ENCODE measurements at places on chromosomes 2 and 18.

- no peak for DNase-seq
Observed at GRCh38 chr2:11396021-11396420, 51.6 kb upstream of the ROCK2 start.

DNA sequence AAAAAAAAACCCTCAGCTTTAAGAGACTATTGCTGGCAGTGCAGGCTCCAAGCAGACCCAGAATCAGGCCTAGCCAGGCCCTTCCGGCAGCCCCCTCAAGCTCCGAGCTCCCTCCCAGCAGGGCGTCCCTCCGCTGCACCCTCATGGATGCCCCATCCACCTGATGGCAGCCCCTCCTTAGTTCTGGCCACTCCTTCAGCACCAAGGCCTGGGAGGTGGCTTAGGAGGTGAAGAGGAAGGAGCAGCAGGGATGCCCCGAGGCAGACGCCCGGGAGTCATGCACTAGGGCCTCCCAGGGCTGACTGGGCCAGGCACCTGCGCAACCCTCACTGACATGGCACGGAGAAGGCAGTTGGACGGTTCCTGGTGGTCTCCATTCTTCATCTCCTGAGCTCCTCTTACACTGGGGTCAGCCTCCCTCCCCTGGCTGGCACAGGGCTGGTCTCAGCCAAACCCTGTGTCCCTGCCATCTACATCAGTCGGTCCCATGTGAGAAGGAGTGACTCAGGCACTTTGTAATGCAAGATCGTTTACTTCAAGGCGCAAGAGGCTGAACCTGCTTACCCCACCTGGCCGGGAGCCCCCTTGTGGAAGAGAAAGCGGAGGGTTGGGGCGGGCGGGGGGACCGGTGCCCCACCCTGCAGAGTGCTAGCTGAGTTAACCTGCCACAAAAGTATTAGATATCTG is 53.5 kb upstream of the ID2 start:
- peak; percentile 29 for DNase-seq

GRCh38 chr2:74008761-74009395 is 24.2 kb downstream of the TET3 start:
- no peak for DNase-seq

DNA sequence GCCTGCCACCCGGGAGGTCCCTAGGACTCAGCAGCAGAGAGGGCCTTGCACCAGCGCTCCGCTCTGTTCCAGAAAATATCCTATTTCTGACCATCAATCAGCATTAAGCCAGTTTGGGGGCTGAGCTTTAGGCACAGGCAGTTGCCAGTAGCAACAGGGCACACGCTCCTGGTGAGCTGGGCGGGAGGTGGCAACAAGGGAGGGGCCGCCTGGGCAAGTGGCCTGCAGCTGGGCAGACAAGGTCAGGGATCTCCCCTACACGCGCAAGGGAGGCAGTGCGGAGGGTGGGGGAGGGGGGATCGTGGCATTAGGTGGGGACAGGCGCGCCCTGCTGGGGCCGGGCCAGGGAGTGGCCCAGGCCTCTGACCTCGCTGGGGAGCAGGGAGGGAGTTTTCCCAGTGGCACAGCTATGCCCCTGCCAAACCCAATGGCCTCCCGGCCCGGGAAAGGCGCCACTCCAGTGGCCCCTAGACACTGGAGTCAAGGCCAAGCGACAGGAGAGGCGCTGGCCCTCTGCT is 302.8 kb downstream of the NCKAP5 start:
- DNase-seq, result peak; percentile 71

- no peak for DNase-seq
Observed at GRCh38 chr2:52144590-52144989, 1112.7 kb upstream of the NRXN1 start.

DNA sequence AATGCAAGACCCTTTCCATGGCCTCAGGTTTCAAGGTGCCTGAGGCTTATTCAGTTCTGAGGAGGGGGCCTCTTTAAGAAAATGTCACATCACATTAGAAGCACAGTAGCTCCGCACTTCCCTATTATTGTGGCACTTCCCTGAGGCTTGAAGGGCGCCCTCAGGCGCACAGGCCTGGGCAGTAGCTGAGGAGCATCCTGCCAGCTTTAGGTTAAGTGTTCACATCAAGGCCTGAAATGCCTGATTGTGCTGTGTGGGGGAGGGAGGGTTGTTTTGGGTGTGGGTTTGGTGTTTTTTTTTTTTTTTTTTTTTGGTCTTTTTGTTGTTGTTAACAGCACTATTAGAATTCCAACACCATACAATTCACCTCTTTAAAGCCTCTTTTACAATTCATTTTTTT is 107.9 kb downstream of the CABLES1 start:
- no peak for DNase-seq

DNA sequence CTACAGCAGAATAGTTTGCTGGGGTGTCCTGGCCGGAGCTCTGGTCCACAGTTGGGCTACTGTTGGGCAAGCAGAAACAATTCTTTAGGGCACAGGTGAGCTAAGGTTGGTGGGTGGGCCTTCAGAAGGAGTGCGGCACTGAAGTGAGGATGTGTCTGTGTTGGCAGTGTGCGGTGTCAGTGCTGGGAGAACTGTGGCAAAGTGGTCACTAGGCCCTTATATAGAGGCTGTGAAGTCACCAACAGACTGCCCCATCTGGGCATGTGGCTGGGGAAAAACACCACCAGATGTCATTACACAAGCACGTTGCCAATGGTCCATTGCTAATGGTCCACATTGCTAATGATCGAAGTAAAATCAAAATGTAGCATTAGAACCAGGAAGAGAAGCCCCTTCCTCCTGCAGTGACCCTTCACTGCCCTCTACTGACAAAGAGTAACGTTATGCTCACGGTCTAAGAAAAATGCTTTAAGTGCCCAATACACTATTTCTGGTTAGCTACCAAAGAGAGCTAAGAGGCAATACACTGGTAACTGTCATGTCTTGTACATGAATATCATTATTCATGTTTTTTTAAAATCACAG is 21.3 kb downstream of the SCN1A start:
- DNase-seq, result peak; percentile 25

- DNase-seq, result no peak
Observed at GRCh38 chr2:239818086-239818485, 207.1 kb downstream of the NDUFA10 start.

DNA sequence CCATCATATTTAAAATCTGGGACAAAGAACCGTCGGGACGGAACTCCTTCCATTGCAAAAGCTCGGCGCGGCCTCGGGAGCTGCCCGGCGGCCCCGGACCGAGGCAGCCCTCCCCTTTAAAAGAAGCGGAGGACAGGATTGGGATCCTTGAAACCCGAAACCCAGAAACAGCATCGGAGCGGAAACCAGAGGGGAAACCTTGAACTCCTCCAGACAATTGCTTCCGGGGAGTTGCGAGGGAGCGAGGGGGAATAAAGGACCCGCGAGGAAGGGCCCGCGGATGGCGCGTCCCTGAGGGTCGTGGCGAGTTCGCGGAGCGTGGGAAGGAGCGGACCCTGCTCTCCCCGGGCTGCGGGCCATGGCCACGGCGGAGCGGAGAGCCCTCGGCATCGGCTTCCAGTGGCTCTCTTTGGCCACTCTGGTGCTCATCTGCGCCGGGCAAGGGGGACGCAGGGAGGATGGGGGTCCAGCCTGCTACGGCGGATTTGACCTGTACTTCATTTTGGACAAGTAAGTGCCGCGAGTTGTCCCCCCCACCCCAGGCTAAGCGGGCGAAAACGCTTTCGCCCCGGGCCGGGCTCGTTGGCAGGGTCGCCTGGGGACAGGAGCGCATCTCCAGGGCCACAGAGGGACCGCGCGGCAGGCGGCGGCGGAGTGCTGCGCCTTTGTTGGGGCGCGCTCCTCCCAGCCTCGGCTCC is at the start of gene ANTXR1:
Gene ANTXR1 (plus strand): TSS at position 38 of the 698 bp plus-strand sequence. CDS start 321 bp downstream, at position 359.
- DNase-seq, result peak; percentile 77

GRCh38 chr2:66433945-66434678 is 813 bp upstream of the MEIS1 start:
- peak; percentile 63 for DNase-seq

DNA sequence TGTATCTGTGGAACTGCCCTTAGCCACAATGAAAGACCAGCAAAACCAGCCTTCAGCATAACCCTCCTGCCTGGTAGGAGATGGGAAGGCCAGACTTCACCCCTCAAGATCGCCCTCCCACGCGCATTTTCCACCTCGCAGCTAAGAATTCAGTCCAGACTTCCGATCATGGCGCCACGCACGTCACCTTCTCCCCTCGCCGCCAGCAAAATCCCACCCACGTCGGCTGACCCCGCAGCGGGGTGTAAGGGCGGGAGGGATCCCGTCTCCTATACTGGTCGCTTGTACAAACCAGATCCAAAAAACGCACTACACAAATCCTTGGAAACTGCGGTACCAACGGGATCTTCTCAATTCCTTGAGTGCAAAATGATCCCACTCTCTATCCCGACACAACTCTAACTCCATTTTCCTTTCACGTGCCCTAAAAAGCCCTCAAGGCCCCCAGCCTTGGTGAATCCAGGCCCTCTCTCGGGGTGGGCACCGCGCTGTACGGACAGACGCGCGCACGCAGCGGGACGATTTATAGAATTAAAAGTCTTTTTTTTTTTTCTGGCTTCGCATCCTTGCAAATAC is 1.0 kb upstream of the BMPR2 start:
- peak; percentile 70 for DNase-seq

GRCh38 chr2:6071519-6071918 is 379.3 kb downstream of the SOX11 start:
- no peak for DNase-seq

DNA sequence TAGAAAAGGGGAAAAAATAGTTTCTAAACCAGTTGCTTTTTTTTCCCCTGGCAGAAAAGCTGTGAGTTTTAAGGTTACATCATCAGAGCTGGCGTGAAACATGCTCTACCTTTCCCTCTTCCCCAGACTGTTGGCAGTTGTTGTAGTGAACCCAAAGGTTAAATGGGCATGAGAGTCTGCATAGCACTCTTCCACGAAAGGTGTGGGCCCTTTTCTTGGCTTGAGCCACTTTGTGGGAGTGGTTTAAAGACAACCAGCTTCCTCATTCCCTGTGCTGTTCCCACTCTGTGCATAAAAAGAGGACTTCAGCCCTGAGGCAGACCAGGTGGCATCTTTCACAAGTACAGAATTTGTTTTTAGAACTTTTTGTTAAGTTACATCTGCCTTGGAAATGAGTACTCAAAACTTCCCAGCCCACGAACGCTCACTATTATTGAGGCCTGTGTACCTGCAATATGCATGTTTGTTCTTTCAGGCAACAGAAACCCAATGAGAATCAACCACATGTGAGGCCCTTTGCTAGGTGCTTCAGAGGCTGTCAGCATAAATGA is 243.8 kb downstream of the BABAM2 start:
- DNase-seq, result peak; percentile 8

GRCh38 chr2:119431976-119432850 is 559 bp downstream of the TMEM37 start:
- DNase-seq, result peak; percentile 58

- DNase-seq, result no peak
Observed at GRCh38 chr18:41966943-41967342, 11.9 kb downstream of the PIK3C3 start.

GRCh38 chr18:8686611-8687010 is 18.7 kb upstream of the MTCL1 start:
- DNase-seq, result no peak

DNA sequence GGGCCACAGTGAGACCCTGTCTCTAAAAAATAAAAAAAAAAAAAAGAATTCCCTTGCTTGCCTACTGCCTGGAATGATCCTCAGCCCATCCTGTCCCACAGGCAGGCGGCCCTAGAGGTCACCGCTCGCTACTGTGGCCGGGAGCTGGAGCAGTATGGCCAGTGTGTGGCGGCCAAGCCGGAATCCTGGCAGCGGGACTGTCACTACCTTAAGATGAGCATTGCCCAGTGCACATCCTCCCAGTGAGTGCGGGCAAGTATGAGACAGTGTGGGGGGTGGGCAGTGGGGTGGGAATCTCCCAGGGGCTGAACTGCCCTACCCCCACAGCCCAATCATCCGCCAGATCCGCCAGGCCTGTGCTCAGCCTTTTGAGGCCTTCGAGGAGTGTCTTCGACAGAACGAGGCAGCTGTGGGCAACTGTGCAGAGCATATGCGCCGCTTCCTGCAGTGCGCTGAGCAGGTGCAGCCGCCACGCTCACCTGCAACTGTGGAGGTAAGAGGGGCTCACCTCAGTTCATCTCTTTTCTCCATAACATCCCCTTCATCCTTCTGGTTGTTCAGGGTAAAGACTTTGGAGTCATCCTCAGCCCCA is 1.6 kb downstream of the CHCHD5 start:
- DNase-seq, result no peak

DNA sequence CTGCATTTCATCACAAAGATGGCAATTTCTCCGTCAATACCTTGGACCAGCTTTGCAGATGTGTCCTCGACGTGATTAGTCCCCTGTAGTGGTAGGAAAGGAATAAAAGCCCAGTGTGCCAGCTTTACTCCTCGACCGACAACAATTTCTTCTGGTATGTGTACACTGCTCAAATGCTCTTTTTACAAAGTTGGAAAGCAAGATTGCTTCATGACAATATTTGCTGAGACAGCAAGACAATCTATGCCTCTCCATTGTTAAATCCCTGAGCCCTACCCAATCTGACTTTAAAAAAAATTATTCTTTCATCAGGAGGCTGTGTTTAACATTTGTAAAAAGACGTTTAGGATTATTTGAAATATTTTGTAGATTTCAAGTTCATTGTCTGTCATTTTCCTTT is 27.6 kb upstream of the ZEB2 start:
- no peak for DNase-seq

- DNase-seq, result no peak
Observed at GRCh38 chr2:240454106-240454901, 18.8 kb downstream of the GPC1 start.

DNA sequence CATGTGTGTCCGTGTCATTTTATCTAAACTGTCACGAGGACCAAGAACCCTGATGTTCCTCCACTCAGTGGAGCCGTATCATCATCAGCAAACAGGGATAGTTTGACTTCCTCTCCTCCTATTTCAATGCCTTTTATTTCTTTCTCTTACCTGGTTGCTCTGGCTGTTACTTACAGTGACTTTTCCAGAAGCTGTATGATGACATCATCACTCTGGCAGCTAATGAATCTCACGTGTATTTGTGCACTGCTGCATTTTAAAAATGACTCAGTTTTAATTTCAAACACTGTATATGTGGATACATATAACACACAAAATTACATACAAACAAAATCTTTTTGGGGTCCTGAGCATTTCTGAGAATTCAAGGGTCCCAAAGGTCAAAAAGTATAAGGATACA is 481.4 kb downstream of the CDH2 start:
- peak; percentile 2 for DNase-seq

DNA sequence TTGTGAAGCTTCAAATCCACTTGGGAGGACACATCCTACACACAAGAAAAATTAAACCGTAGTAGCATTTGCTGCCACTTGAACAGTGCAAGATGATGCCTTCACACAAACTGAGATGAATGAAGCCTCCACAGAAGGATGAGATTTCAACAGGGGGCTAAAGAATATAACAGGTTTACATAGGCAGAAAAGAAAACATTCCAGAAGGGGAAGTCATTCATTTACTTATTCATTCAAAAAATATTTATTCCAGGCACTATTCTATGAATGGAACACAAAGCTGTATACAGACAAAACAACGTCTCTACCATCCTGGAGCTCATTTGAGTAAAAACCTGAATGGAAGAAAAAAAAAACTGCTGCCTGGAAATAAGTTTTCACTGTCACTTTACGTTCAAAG is 170.5 kb downstream of the CDH20 start:
- no peak for DNase-seq

DNA sequence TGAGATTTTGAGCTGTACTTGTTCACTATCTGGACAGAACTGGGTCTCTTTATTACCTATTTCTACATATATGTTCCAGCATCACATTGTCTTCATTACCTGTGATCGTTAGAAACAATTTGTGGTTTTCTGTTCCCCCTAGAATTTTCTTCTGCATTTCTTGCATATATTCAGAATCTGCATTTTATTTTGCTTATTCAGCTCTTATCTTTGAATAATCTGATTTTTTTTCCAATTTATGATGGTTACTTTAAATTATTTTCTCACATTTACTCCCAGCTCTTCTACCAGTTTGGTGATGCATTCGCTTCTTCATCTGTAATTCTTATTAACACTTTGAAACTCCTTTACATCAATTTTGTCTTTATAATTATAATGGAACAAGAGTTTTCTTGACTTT is 55.1 kb downstream of the LYPD6B start:
- DNase-seq, result no peak
